ENCODE measurements at places on chromosomes 2 and 18. TPM values are rescaled to one million over a fixed set of nuclear protein-coding genes. Genes with fewer than 3 reads are reported as not detected.
A peak's percentile ranks its signal among the peaks of the same experiment; 100 is the strongest.

The GALNT3 gene
- polyA plus RNA-seq, result 13.8 TPM

DNA sequence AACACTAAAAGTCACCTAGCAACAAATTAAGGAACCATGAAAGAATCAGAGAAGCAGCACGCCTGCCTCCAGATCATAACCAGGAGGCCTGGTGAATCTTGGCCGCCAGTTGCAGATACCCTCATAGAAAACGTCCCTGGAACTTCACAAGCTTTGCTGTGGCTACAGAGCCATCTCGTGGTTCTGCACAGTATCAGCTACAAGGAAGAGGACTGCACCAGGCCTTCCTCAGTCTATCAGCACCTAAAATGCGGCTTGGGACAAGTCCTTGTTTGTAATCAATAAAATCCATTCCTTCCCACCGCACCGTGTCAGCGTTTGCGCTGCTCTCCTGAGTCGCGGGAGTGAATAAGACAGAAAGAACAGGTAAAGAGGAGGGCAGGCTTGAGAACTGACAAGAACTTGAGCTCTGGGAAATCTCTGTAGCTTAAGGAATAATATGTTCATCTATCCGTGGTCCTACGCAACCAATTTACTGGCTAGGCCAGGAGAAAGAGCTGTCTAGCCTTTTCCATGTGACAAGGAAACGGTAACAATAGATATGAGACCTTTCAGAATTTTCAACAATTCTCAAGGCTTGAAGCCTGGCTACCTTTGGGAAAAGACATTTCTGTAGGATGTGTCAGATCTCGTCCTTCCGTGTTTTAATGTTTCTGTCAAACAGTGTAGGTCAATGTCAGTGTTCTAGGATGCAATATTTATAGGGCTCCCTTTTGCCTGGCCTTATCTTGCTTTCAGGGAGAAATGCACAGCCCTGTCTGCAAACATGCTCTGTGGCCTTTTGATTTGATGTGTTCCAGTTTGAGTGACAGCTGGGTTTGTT, 128.5 kb upstream of the RAB12 start:
- peak; percentile 46 for DNase-seq

The CRYBA2 gene
- not detected for polyA plus RNA-seq

- DNase-seq, result no peak
Observed at GRCh38 chr2:235463893-235464292, 29.9 kb upstream of the AGAP1 start.

DNA sequence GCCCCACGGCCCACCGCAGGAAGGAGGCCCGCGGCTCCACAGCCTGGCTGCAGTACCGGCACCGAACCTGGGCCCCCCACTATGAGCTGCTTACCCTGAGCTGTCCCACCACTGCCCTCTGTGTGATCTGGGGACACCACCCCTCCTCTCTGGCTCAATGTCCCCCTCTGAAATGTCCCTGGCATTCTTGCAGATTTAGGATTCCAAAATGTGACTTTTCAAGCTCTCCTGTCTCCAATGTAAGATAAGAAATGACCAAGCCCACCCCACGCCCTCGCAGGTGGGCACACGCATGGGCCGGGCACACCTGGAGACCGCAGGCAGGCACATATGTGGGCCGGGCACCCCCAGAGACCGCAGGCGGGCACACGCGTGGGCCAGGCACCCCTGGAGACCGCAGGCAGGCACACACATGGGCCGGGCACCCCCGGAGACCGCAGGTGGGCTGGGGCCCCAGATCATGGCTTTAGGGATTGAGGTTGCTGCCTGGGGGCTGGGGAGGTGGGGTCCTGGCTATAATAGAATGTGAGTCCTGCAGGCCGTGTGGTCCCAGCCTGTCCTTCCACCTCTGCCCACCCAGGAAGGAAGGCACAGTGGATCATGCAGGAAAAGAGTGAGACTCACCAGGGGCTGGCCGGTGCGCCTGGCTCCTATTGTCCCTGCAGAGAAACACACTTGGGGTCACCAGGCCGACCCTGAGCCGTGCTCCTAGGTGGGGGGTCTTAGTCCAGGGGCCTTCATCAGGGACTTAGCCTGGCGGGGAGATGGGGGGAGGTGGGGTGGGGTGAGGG, 7.2 kb downstream of the PDCD1 start:
- no peak for DNase-seq

DNA sequence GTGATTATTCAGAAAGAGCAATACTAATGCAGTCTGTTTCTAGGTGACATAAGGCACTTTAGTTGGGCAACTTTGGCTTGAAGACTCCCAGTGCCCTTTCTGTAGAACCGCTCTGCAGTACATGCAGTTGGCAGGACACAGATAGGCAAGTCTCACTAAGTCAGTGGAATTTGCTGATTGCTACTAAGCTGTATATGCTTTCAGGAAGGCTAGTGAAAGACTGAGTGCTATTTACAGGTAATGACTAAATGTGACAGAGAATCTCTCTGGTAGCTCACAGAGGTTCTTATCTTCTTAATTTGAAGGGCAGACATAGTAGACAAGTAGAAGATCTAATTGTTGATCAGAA, 243.0 kb downstream of the WDPCP start:
- DNase-seq, result no peak

DNA sequence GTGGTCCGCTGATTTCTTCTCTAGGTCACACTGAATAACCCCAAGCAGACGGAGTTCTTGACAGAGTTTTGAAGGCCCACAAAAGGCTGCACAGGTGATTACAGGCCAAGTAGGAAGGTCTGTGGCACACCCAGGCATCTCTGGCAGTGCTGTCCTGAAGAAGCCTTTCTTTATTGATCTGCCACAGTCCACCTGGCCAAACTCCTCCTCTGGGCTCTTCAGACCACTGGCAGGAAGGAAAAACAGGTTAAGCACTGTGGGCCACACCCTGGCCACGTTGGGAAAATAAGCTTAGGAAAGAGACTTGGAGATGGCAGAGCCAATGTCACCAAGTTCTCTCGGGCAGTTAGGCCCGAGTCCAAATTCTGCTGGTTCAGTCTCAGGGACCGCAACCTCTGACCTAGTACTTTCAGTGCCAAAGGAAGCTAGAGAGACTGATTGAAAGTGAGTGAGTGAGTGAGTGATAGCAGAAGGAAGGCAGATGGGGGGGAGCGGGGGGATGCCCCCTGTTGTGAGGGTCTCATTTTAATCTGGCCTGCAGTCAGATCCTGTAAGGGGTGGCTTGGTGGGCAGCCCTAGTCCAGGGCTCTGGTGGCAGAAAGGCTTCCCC, 102.9 kb downstream of the TGFA start:
- DNase-seq, result no peak

GRCh38 chr2:67075530-67076238, 321.4 kb upstream of the ETAA1 start:
- no peak for DNase-seq

The FAM228B gene
- 31.2 TPM for polyA plus RNA-seq

DNA sequence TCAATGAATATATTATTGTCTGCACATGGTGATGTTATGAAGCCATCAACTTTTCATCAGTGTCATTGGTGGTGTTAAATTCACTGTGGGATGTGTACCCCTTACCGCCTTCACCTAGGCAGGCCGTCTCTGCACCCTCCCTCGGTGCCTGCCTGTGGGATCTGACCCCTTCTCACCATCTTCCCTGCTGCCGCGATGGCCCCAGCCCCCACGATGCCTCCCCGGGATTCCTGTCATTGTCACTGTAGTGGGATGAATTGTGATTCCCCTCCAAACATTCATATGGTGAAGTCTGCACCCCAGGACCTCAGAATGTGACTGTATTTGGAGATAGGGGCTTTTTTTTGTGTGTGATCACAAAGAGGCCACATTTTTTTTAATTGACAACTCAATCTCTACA, 198.3 kb upstream of the HS6ST1 start:
- DNase-seq, result no peak

GRCh38 chr18:41347057-41347456, 608.0 kb upstream of the PIK3C3 start:
- DNase-seq, result no peak

- DNase-seq, result no peak
Observed at GRCh38 chr2:171483793-171484192, 38.5 kb upstream of the CYBRD1 start.

DNA sequence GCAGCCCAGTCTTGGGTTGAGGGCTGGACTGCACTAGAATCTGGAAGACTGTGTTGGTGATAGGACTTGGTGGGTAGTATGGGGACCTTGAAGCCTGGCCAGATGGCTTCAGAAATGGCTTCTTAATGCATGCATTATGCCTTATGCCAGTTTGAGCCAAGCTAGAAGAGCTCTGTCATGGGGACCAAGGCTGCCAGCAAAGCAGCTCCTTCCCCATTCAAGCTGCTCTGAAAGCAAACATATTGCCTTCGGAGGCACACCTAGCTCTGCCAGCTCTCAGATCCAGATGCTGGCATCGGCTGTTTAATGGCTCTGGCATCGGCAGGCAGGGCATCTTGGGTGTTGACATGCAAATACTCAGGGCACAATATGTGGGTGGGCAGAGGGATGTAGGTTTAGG, 59.0 kb upstream of the IGFBP5 start:
- DNase-seq, result no peak

- DNase-seq, result no peak
Observed at GRCh38 chr2:54722641-54723040, 821 bp upstream of the EML6 start.

The EGR4 gene
- not detected for polyA plus RNA-seq

DNA sequence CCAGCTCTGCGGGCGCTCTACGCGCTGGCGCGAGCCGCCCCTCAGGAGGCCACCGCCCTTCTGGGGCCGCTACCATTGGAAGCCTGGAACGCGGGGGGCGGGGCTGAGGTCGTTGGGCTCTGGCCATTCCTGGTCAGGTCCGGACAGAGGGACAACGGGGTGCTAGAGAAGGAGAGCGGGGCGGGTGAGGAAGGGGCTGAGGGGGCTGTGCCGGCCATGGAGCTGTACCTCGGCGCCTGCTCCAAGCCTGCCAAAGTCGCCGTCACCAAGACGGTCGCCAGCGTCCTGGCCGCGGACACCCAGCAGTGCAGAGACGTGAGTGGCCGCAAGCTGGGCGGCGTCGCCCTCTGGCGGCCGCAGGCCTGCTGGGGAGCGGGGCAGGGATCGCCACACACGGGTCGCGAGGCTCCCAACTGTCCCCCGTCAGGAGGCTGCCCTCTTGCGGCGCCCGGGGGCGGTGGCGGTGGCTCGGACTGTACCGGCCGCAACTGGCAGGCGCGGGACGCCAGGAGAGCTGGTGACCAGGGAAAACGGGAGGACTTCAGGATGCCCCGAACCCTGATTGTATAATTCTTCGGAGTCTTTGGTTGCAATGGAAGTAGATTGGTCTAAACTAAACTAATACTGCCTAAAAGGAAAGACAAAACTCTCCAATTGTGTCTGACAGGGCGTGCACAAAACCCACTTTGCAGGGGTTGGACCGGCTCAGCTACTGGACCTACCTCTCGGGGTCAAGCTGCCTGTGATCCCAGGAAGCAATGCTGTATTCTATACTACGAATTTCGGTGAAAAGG, at the start of gene FSIP2:
FSIP2 (plus strand) TSS at position 126 of the 794 bp plus-strand sequence; CDS start at position 217, 91 bp downstream.
- DNase-seq, result peak; percentile 46

- DNase-seq, result no peak
Observed at GRCh38 chr2:223956300-223956699, 963 bp upstream of the MRPL44 start.
